Ascending aorta (tissue), 2 donors: ENCODE measurements at places on chromosomes 16 and 17.

DNA sequence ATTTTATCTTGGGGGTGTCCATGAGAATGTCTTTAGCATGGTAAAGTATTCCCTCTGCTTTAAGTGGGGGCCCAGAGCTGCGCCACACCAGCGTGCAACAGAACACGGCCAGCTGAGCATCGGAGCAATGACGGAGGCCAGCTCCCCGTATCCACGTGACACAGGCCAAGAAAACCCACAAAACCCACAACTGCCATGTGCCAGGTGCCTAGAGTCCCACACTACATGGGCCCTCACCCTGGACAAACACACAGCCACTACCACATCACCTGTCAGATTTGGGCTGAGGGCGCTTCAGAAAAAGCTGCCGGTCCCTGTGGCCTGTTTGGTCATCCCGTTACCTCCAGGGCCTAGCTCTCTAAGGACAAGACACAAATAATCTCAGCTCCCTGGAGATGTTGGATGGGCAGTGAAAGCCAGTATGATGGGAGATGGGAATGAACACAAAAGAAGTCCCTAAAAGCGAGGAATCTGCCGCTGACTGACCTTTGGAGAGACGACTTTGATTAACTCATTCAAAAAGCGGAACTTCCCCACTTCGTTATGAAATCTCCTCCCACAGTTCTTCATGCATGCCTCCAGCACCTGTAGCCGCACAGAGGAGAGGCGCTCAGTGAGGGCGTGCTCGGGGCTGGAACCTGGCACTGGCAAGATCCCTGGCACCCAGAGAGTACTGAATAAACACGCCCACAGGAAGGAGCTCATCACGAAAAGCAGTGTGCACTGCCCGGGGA, 17.1 kb downstream of the GGA3 start:
- no peak for DNase-seq

- no peak for DNase-seq
Observed at GRCh38 chr16:25996052-25996451, 304.3 kb downstream of the HS3ST4 start.

DNA sequence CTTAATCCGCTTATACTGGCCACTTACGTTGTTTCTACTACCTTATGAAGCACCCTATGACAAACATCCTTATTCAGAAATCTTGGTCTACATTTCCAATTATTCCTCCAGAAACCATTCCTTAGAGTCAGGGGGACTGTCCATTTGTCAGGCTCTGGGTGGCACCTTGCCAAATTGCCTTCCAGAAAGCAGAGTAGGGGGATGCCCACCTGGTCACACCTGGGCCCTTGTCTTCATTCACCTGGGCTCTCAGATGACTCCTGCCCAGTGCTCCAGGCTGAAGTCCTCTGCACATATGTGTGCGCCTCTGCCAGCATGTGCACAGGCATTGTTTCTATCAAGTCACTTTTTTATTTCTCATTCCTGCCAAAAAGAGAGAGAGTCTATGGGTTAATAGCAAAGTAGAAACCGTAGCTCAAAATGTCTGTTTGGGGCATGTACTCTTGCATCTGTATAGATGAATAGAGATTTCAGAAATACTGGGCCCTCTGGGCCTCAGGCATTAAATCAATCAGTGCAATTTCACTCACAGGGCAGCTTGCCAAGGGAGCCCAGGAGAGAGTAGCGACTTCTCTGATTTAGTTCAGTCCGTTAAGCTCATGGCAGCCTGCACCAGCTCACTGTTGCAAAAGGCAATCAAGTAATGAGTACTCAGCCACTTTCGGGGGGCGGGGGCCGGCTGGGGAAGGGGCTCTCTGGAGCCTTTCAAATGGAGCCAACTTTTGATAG, 104.7 kb downstream of the SOCS1 start:
- no peak for DNase-seq

GRCh38 chr16:83393196-83393981, 414.4 kb upstream of the HSBP1 start:
- DNase-seq: peak; percentile 9
